NCI-H1694 (cell line): ENCODE measurements at places on chromosomes 3 and 15.

DNA sequence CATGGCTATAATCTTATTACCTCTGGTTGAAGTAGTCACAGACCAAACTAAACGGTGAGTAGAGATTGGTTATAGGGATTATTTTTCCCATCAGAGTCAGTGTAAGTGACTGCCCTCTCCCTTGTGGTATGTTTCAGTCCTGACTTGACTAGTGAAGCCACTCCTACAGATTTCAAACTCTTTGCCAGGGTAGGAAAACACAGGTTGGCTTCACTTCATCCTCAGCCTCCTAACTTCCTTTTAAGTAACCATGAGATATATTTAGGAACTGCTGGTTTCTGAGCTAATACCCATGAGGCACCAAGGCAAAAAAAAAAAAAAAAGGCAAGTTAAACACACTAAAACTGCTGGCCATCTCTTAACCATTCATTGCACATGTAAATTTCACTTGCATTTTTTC lies 349.2 kb upstream of the MCTP2 start:
- no peak for DNase-seq

- DNase-seq: no peak
Measured at GRCh38 chr3:3765661-3766060, 33.6 kb upstream of the LRRN1 start.

- DNase-seq: no peak
Measured at GRCh38 chr15:53746101-53746500, 13.4 kb downstream of the WDR72 start.

- DNase-seq: no peak
Measured at GRCh38 chr3:112379020-112379690, 46.2 kb downstream of the CD200 start.

GRCh38 chr3:125587039-125587648 lies 8.2 kb downstream of the OSBPL11 start:
- DNase-seq: no peak

DNA sequence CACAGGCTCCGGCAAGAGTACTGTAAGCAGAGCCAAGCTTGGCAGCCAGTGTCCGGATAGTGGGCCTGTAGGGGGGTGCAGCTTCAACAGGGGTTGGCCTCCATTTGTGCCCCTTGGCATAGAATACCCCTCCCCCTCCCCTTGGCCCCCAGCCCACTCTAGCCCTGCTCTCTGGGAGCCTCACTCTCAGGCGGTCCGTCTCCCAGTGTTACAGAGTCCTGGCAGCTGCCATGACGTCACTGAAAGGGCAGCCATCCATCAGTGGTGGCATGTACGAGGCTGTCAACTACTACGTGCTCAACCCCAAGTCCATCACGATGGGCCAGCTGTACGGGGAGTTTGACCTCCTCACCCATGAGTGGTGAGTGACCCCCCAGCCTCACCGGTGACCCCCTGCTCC lies 50.4 kb downstream of the DNAH1 start:
- DNase-seq: no peak

- DNase-seq: no peak
Measured at GRCh38 chr3:32440611-32441350, 49.1 kb downstream of the CMTM7 start.

DNA sequence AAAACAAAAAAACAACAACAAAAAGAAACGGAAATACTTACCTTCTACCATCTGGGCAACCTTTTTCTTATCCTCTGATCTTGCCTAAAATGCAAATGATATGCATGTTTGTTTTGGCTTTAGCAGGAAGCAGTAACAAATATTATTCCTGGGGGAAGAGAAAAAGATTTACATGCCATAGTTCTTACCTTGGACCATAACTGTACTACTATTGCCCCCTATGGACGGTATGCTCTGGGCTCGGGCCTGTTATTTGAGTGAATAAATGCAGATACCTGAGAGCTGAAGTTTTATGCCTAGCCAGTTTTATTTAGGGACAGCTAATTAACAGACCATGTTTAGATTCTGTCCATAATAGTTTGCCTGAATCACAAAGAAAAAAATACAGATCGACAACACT lies 12.6 kb upstream of the STARD5 start:
- DNase-seq: no peak

- DNase-seq: no peak
Measured at GRCh38 chr3:50157827-50158529, 2.9 kb downstream of the SEMA3F start.

GRCh38 chr15:68933001-68933400 lies 2.7 kb downstream of the SPESP1 start:
- DNase-seq: no peak

DNA sequence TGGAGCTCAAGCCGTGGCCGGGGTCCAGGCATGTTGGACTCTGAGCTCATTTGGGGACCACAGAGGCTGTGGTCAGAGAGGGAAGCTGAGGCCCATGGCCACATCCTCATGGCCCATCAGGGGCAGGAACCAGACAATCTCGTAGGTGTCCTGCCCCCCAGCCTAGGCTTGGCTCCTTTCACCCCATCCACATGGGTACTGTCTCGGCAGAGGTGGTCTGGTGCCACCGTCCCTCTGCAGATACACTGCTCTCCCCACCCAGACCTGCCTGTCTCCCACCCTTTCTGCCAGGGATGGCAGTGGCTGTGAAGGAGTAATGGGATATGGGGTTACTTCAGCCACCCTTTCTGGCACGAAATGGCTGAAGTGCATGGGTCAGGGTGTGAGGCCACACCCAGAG lies 7.9 kb downstream of the PRSS50 start:
- DNase-seq: no peak

DNA sequence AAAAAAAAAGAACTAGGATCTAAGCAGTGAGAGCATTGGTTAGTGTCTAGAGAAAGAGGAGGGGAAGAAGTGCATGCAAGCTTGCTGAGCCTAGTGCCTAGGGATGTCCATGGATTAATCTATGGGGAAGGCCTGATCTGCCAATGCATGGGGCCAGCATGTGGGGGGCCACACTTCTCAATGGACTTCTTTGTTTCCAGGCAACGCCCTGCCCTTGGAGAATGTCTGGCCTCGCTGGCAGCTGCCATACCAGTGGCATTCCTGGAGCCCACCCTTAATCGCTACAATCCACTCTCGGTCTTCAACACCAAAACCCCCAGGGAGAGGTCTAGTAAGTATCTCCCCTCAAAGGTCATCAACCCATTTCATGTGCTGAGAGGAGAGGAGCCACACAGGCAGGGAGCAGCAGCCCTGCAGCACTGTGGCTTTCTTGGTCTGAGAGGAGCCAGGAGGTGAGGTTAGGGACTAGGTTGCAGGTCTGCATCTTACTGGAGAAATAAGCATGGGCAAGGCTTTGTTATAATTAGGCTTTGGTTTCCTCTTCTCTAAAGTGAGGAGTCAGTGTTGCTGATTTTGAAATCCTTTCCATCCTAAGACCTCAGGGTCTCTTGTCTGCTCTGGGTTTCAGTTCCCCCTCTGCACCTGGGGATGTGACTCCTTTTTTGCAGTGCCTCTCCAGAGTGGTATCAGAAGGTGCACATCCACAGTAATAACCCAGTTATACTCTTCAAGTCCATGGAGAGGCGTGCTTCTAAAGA lies 188.1 kb upstream of the CHRM5 start:
- no peak for DNase-seq

DNA sequence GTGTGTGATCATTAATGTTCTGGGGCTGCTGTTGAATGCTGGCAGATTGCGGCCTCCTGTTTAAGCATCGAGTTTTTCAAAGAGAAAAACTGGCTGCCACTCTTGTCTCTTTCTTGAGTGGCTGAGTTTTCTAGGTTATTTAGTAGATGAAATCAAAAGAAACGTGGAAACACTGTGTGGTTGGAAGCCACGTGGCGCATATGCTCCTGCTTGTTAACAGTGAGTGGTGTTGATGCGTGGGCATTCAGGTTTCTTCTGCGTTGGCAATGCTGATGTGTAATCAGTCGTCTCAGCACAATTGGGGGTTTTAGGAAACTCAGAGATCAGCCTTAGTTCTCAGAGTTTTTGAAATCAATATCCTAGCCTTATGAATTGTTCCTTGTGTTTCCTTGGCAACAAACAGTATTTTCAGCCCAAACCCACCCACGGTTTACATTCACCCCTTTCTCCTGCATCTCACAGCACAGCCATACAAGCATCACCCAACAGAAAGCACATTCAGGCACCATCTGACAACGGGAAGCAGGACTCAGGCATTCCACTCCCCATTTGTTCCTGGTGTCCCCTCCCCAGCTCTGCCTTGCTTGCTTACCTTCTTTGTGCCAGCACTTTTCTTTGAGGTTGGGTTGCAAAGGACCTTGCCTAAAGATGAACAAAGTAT lies 74.7 kb downstream of the SEC22A start:
- DNase-seq: no peak

DNA sequence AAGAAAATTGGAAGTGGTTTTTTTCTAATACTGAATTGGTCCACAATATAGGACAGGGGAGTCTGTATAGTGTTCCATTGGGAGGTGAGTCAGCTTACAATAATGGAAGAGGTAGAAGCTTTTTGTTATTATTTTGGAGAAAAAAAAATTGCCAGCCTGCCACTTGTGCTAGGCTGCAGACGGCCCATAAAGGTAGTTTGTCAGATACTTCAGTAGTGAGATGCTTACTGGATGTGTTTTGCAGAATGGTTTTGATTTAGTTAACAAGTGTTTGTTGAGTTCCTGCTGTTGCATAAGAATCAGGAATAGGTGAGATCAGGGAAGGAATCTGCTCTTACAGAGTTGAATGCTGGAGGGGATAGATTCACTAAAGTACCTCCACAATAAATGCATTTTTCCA lies 1.0 kb downstream of the DTWD1 start:
- no peak for DNase-seq

DNA sequence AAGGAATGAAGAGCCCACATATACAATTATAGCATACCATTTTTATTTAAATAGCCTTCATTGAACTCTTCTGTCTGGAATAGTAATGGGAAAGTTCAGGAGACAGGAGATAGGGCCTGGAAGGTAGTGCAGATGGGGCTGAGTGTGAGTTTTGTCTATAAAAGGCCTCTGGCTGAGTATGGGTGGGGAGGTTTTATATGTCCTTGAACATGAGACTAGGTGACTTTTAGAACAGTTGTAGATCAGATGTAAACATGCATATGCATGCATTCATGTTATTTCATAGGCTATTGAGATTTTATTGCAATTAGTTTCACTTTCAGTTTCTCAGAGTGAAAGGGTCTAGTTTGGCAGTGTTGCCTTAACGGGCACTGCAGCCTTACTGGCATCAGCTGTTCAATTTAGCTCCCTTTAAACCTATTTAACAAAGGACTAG lies 27.1 kb downstream of the CGGBP1 start:
- no peak for DNase-seq

DNA sequence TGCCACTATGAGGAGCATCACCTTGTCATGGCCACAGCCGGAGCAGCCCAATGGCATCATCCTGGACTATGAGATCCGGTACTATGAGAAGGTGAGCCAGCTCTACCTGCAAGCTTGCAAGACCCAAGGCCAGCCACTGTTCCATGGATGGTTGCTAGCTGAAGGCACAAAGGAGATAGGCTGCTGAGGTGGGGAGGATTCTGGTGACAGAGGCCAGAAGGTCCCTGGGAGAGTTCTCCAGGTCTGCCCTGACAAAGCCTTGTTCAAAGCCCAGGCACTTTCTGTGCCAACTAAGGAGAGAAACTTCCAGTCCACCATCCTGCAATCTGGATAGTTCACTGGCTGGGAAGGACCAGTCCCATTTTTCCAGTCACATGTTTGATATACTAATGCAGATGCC lies 359.1 kb downstream of the EPHB1 start:
- DNase-seq: no peak

DNA sequence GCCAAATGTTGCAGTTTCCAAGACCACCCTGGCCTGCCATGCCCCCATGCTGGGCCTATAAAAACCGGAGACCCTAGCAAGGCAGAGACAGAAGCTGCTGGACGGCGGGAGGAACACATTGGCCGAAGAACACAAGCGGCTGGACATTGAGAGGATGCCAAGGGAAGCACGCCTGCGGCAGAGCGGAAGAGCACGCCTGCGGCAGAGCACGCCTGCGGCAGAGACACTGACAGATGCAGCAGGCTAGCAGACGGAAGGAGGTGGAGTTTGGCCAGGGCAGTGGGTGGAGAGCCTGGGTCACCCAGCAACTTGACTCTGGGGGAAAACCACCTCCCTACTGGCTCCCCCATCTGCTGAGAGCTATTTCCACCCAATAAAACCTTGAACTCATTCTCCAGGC lies 322.3 kb upstream of the TBL1XR1 start:
- no peak for DNase-seq

DNA sequence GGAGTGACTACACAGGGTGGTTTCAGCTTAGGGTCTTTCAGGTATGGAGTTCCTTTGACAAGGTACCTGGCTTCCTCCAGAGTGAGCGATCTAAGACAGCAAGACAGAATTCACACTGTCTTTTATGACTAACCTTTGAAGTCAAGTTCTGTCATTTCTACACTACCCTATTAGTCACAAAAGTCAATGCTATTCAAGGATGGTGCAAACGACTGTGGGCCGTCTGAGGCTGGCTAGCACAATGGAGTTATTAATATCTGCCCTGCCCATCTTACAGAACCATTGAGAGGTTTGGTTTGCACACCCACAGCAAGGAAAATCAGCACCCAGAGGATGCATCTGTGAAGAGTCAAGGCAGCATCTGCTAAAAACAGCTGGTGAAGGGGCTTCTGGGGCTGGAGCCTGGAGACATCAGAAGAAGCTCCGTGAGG lies 62.9 kb upstream of the XCR1 start:
- DNase-seq: no peak

DNA sequence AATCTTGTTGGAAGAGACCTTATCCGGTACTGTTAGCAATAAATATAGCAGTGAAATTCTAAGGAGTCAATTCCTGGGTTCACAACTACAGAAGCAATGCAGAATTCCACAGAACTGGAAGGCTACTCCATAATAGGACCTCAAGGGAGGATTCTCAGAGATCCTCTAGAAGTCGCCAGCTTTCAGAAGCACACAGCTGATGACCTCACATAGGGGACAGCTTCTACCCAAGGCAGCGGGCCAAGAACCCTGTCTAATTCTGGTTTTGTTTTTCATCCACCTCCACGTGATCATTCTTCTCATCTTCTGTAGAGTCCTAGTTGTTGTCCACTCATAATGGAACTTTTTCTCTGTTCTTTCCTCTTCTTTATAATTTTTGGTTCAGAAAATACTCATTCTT lies 99.4 kb downstream of the ERC2 start:
- no peak for DNase-seq

GRCh38 chr15:89815769-89816168 lies 1.1 kb upstream of the ANPEP start:
- no peak for DNase-seq

DNA sequence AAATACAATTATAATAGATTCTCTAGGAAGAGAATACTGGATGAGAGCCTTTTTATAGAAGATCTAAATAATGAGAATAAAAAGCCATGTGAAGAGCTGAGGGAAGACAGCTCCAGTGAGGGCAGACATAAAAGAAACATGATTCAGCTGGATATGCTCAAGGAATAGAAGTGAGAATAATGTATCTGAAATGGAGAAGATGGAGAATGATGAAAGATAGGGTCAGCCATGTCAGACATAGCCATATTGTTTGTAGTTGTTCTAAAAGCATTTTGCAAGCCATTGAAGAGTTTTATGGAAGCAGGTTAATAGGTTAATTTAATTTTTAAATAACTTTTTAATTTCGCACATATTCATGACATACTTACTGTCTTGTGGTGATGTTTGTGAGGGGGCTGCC lies 713.5 kb upstream of the ARPP21 start:
- no peak for DNase-seq

GRCh38 chr15:72155635-72156616 lies 37.7 kb downstream of the SENP8 start:
- peak; percentile 64 for DNase-seq
